ENCODE measurements at places on chromosomes 1 and 21.

GRCh38 chr1:165162671-165163241 lies 193.8 kb downstream of the LMX1A start:
- no peak for DNase-seq

- no peak for DNase-seq
Observed at GRCh38 chr1:245938046-245938435, 569.0 kb downstream of the SMYD3 start.

DNA sequence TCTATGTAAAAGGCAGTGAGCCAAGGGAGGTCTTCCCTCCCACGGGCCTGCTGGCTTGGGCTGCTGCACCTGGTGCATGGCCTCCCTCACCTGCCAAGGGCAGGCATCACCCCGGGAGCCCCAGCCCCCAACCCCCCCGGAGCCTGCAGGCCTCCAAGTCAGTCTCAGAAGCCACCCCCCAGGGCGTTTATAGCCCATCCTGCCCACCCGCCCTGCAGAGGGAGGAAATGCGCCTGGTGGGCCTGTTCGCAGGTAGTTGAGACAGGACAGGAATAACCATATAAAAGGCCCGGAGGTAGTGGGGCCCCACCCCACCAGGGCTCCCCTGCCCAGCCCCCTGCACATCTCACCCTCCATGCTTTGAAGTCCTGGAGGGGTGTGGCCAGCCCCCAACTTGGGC lies 18.2 kb upstream of the ARF1 start:
- no peak for DNase-seq

DNA sequence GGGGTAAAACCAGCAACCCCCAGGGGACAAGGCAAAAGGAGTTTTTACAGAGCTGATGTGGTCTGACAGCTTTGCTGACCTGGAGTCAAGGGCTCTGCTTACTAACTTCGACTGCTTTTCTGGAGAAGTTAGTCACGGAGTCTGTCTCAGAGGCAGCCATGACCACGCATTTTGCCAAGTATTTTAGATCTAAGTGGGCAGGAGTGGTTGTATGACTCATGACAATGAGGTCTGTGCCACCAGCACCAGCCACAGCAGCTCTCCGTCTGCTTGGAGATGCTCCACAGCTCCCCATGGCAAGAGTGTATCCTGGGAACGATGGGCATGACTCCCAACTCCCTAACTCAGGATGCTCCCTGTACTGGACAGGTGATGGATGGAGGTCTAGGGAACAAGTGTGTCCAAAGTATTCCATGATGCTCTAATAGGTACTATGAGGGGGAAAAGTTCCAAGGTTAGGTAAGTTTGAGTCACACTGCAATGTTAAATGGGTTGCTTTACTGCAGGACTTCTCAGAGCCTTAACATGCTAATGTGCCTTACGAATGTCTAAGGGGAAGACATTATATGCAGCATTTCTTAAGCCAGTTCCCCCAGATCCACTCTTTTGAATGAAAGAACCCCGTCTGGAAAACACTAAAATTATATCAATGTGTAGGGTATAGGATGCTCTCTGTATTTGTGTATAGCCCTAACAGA lies 359.0 kb downstream of the HHAT start:
- DNase-seq: peak; percentile 21

DNA sequence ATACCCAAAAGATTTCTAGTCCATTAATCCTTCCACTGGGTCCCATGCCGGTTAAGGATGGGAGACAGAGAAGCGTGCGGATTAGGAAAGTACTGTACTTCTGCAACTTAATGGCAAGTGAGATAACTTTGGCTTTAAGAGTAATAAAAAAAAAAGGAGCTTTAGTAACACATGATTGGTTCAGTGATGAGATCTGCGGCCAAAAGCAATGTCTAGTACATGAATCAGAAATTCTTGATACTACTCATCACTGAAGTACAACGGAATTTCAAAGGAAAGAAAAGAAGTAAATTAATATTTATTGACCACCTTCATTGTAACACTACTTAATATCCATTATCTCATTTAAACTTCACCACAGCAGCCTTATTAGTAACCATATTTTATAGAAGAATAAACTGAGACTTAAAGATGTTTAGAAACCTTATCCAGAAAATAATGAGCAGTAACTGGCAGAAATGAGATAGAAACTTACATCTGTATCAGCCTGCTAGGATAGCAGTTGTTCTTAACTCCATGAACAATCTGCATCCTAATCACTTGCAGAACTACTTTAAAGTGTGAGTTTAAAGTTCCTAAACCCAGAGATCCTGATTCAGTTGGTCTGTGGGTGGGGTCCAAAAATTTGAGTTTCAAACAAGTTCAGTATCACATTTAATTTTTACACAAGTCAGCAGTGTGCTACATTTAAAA lies 14.1 kb upstream of the NUF2 start:
- no peak for DNase-seq

DNA sequence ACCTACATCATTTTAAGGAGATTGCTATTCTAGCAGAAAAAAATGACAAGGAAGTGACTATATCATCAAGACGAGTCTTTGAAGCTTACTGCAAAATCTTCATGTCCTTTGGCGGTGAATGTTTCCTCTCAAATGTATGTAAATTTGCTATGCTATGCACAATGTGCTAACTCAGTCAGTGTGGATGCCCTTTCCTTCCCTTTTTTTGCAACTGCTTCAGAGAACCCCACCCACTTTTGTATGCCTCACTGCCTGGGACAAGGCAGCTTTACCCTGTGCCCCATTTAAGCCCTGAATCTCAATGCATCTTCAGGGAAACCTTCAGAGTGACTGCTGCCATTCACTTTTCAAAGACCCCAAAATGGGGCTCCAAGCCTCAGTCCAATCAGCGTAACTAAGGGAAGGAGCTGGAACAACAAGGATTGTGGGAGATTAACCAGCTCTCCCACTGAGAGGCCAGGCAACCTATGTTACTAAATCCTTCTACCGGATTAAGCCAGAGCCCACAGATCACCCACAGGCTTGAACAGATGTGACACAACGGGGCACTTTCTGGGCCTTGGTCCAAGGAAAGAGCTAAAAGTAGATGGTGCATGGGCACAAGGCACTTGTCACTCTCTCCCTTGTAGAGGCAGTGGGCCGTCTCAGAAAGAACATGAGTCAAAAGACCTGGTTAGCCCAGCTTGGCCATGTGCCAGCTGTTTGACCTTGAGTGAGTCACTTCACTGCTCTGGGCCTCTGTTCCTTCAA lies 154.4 kb downstream of the PLPP3 start:
- DNase-seq: peak; percentile 95

- peak; percentile 16 for DNase-seq
Observed at GRCh38 chr1:162530307-162530987, 31.1 kb upstream of the UAP1 start.

- no peak for DNase-seq
Observed at GRCh38 chr1:238652346-238652968, 733.9 kb upstream of the CHRM3 start.

- DNase-seq: no peak
Observed at GRCh38 chr1:208421486-208421885, 177.3 kb upstream of the PLXNA2 start.

GRCh38 chr21:14614287-14614686 lies 68.2 kb upstream of the SAMSN1 start:
- DNase-seq: no peak

DNA sequence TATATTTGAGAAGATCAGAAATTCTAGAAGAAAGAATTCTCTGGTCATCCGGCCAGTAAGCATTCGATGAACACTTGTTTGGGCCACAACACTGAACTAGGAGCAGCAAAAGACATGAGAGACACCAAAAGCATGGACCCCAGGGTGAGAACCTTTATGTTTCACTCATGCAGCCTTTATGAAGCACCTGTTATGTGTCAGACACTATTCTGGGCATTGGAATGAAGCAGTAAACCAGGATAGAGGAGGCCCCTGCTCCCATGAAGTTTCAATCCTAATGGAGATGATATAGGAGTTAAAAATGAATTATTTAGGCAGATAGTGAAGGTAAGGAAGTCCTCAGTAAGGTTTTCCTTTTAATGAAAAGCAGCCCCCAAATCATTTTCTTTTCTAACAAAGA lies 43.6 kb downstream of the OLFML3 start:
- no peak for DNase-seq

GRCh38 chr21:15209224-15209623 lies 144.4 kb upstream of the NRIP1 start:
- no peak for DNase-seq

GRCh38 chr1:63966016-63966415 lies 192.2 kb downstream of the ROR1 start:
- no peak for DNase-seq

- no peak for DNase-seq
Observed at GRCh38 chr21:41950941-41951351, 2.9 kb downstream of the C2CD2 start.

GRCh38 chr1:52424813-52425212 lies 20.4 kb downstream of the PRPF38A start:
- no peak for DNase-seq

- no peak for DNase-seq
Observed at GRCh38 chr1:119048624-119049404, 60.7 kb upstream of the TBX15 start.

- no peak for DNase-seq
Observed at GRCh38 chr1:159914252-159915018, 10.9 kb downstream of the TAGLN2 start.

- no peak for DNase-seq
Observed at GRCh38 chr1:67559222-67559700, 125.7 kb upstream of the GADD45A start.

- no peak for DNase-seq
Observed at GRCh38 chr1:224193319-224193966, 10.4 kb downstream of the DEGS1 start.

GRCh38 chr1:79777481-79778219 lies 771.1 kb upstream of the ADGRL4 start:
- no peak for DNase-seq

DNA sequence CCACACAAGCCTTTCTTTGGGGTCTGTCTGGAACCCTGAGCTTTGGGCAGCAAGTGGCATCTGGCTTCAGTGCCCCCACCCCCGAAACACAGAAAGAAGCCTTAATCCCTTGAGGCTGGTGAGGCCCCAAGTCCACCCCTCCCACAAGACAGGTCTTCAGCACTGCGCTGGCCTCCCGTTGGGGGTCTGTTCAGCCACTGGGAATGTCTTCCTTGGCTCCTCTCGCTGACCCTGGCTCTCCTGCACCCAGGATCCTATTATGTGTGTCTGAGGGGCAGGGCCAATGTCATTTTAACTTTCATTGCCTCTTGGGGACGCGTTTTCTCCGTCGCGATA lies 26.9 kb downstream of the ATP8B2 start:
- no peak for DNase-seq

DNA sequence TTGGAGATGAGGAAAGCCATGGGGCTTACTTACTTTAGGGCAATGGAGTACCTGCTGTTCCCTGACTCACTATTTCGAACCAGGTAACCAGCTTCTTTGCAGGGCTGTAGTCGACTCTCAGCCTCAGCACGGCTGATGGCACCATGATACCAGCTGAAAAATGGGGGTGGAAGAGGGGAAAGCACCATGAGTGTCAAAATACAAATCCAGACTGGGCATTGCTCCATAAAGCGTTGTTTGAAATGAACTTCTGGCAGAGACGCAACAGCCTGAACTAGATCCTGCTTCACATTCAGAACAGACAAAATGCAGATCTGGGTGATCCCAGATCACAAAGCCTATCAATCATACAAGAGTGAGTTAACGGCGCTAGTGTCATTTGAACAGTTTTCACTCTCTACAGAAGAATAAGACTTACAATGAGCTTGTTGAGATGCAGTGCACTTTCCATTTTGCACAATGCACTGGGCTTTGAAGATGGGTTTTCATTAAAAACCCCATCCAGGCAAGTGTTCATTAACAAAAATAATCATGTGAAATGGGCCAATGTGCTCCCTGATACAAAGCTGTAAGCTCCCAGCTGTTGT lies 16.0 kb upstream of the TDRD10 start:
- DNase-seq: no peak

DNA sequence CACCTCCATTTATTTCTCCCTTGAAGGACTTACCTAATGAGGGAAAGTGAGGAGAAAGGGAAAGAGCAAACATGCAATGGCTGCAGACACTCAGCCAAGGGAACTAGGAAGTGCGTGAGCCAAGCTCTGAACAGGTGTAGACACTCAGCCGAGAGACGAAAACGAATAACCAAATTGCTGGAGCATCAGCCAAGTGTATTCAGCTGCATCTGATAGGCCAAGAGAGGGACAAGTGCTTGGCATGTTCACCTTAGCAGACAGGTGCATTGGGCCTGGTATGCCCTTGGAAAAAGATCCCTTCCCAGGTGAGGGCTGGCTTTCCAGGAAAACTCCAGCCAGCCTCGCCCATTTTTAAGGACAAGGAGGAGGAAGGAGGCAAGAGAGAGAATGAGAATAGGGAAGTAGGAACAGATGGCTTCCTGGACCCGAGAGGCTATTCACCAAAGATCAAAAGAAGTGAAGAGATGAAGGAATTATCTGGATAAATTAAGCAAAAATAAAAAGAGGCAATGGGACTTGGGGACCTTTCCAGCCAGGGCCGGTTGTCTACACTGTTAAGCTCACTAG lies 184.7 kb downstream of the TOMM20 start:
- DNase-seq: no peak

DNA sequence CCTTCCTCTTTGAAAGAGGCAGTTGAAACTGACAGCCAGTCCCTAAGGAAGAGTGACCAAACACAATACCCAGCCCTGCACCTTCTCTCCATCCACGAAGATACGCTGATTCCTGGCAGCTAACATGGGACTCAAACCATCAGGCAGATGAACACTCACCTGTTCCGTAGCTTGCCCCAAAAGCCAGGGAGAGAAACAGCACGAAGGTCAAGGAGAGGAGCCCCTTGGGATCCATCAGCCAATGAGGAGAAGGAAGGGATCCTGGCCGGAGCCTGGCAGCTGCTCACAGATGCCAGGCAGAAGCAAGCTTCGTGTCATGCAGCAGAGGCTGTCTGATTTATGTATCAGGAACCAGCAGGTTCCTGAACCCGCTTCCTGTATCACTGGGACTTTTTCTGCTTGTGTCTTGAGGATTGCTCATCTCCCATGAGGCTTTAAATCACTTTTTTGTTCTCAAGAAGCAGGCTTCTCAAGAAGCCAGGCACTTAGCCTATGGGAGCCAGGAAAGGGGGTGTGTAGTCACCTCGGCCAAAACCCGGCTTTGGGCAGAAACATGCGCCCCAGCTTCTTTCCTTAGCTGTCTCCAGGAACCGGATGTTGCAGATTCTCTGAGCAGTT lies at the start of gene SLAMF1:
TSS of gene SLAMF1 (minus strand) at position 334 of the 618 bp plus-strand sequence. CDS start at position 235, 99 bp downstream.
- peak; percentile 96 for DNase-seq

DNA sequence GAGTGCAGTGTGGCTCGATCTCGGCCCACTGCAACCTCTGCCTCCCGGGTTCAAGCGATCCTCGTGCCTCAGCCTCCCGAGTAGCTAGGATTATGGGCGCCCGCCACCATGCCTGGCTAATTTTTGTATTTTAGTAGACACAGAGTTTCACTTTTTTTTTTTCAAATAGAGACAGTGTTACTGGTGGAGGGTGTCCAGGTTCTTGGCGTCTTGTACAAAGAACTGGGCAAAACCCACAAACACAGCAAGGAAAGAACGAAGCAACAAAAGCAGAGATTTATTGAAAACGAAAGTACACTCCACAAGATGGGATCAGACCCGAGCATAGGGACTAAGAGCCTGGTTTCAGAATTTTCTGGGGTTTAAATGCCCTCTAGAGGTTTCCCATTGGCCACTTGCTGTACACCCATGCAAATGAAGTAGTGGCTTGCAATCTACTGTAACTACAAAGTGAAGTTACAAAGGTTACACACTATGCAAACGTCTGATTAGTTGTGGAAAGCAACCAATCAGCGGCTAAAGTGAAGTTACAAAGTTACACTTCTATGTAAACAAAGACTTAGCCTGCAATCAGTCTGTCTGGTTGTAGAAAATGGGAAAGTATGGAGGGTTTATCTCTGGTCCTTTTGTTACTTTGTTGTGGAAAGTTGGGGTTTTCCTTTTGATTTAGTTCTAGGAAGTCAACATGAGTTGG lies 199.1 kb downstream of the DYRK1A start:
- DNase-seq: peak; percentile 23

- DNase-seq: no peak
Observed at GRCh38 chr1:202162418-202163280, 2.2 kb upstream of the PTPN7 start.
